ENCODE measurements at places on chromosomes 3 and 15. TPM values are rescaled to one million over a fixed set of nuclear protein-coding genes. Genes with fewer than 3 reads are reported as not detected.

The DHX36 gene
- 105 TPM for total RNA-seq

The RPS27L gene
- total RNA-seq = 63.6 TPM

The CP gene
- 1.1 TPM for total RNA-seq

The SOX2 gene
- total RNA-seq = 1.9 TPM

The ZDHHC19 gene
- not detected for total RNA-seq

The CTDSPL gene
- total RNA-seq = 39.3 TPM

The VGLL3 gene
- total RNA-seq = 53.1 TPM

The RTP2 gene
- not detected for total RNA-seq

The CYP8B1 gene
- not detected for total RNA-seq

The MPI gene
- 23.3 TPM for total RNA-seq

The GBE1 gene
- 31.9 TPM for total RNA-seq

The LSAMP gene
- 7.9 TPM for total RNA-seq

The LRRC3B gene
- total RNA-seq = 0.69 TPM

The GALNT15 gene
- 2.5 TPM for total RNA-seq

The MUC20 gene
- 2.5 TPM for total RNA-seq

The PLSCR5 gene
- total RNA-seq = not detected

The ZNF774 gene
- 1.3 TPM for total RNA-seq

The LSMEM2 gene
- 2.7 TPM for total RNA-seq

The CD200R1L gene
- total RNA-seq = not detected

The PIF1 gene
- total RNA-seq = 1.9 TPM

The USP13 gene
- total RNA-seq = 12.6 TPM

The RETNLB gene
- not detected for total RNA-seq

The RLBP1 gene
- total RNA-seq = not detected

The GASK1A gene
- 16.5 TPM for total RNA-seq

The APBA2 gene
- total RNA-seq = 7.1 TPM

The IL16 gene
- total RNA-seq = 8.9 TPM

The SAMD7 gene
- not detected for total RNA-seq

The GOLGA6L7 gene
- not detected for total RNA-seq

The ISLR gene
- 46.8 TPM for total RNA-seq

The EAF2 gene
- total RNA-seq = 10.0 TPM

The CHAC1 gene
- total RNA-seq = 5.6 TPM

The SLC22A13 gene
- 0.30 TPM for total RNA-seq
